ENCODE measurements at places on chromosomes 16 and 17.

GRCh38 chr16:11298143-11298900 is 17.2 kb upstream of the PRM1 start:
- no peak for DNase-seq

GRCh38 chr17:207775-208174 is 26.3 kb upstream of the DOC2B start:
- DNase-seq: no peak

GRCh38 chr17:5049314-5049841 is 14.2 kb upstream of the SLC52A1 start:
- DNase-seq: peak; percentile 45

- DNase-seq: no peak
Observed at GRCh38 chr17:8382052-8382879, 727 bp downstream of the RPL26 start.

DNA sequence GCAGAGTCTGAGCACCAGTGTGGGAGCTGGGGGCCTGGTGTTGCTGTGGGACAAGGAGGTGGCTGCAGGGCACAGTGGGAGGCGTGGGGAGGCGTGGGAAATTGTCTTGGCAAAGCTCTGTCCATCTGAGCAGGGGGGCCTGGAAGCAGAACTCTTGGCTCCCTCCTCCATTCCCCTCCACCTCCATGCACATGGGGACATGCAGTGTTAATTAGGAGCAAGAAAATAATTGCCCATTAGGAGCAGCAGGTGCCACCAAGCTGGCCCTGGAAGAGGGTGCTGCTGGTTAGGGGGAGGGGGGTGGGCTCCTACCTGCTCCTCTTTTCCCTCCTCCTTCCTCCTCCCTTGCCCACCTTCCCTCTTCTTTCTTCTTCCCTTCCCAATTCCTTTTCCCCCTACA is 4.5 kb downstream of the TTYH2 start:
- DNase-seq: no peak

GRCh38 chr17:1203111-1203966 is 23.6 kb upstream of the ABR start:
- peak; percentile 67 for DNase-seq

All from activated CD4-positive, alpha-beta T cell treated with anti-CD3 and anti-CD28 coated beads for 48 hours (primary cell).